GDM1 (cell line): ENCODE measurements at places on chromosomes 3 and 15.

DNA sequence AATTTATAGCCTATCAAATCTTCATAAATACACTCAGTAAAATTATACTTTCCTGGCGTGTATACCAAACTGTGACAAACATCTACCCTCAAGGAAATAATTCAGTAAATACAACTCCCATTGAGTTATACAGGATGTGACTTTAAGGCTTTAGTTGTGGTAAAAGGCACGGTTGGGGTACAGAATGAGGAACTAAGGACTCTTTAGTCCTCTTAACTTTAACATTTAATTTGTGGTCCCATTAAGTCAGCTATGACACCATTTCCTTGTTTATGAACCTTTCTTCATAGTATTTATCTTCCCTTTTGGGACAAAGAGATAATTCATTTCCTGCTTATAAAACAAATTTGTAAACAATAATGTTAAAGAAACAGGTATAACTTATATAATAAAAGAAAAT is 30.2 kb downstream of the IFT80 start:
- peak; percentile 25 for DNase-seq

DNA sequence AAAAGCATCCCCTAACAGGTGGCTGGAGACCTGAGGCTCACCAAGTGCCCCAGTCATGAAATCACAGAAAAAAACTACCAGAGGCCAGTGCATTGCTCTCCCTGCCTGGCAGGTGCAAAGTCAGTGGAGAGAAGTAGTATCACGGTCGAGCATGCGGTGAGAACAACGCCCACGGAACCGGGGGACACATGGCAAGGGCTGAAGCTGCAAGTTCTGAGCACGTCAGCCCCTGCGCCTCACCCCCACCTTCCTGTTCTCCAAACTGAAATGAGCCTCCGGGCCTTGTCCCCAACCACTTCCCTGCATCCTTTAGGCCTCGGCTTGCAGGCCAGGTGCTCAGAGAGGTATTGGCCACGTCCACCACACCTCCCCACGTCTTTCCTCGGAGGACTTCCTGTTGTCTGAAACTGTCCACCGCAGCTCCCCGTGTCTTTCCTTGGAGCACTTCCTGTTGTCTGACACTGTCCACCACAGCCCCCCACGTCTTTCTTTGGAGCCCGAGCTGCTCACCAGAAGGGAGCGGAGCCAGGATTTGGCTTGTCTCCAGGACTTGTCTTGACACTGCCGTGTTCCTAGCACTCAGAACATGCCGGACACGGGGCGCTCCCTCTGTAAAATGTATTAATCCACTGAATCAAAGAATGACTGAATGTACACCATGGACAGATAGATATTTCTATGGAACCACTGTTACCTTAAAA is 43.9 kb downstream of the NSMCE3 start:
- no peak for DNase-seq

DNA sequence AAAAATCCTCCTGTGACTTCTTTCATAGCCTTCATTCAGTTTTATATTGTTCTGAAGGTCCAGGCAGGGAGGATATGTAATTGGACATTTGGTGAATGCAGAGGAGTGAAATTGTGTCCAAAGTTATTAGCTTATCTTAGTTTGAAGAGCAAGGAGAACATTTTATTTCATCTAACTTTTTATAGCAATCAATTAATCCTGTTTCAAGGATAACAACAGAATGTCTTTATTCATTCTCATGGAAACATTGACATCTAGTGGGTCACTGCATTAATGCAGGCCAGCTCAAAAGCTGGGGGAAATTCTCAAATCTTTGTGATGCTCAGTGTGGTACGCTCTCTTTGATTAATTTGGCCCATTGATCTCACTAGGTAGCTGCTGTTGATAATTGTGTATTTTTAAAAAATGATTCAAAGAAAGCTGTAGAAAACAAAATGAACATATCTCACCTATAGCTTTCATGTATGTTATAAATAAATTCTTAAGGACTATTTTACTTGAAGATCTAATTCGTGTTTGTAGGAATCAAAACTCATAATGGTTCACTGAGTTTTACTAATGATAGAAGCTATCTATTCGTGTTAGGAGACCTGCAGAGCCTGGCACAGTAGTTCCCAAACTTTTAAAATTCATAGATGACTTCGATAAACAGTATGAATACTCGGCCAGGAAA is 150.8 kb upstream of the KCNMB2 start:
- DNase-seq = no peak

DNA sequence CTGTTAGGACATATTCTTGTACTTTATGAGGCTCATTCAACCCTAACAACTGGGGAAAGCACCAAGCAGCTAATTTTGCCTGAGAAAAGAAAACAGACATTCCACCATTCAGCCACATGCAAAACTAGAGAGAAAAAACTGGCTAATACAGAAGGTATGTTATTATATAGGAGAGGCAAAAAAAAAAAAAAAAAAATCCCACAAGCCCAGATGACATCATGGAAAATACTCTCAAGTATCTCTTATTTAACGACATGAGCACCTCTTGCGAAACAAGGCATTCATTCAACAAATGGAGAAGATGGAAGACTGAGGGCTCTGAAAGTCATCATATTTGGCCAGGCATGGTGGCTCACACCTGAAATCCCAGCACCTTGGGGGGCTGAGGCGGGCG is 61.5 kb downstream of the PRICKLE2 start:
- DNase-seq = no peak

DNA sequence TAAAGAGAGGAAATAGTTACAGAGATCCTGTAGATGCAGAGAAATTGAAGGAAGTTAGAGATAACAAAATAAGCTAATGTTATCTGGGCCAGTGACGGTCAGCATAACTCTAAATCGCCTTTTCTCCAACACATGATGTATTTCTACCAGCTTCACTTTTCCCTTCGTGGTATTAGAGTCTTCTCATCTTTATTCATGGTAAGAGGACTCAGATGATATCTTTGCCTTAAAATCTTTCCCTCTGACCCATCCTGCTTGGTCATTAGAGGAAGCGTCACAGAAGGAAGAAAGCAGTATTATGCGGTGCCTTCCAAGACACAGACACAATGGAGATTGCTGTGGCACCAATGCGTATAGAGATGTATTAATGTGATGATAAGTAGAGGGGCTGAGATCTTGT is 320.7 kb upstream of the GOLIM4 start:
- DNase-seq = no peak

- DNase-seq = no peak
Measured at GRCh38 chr3:42803414-42804105, 730 bp downstream of the HIGD1A start.

DNA sequence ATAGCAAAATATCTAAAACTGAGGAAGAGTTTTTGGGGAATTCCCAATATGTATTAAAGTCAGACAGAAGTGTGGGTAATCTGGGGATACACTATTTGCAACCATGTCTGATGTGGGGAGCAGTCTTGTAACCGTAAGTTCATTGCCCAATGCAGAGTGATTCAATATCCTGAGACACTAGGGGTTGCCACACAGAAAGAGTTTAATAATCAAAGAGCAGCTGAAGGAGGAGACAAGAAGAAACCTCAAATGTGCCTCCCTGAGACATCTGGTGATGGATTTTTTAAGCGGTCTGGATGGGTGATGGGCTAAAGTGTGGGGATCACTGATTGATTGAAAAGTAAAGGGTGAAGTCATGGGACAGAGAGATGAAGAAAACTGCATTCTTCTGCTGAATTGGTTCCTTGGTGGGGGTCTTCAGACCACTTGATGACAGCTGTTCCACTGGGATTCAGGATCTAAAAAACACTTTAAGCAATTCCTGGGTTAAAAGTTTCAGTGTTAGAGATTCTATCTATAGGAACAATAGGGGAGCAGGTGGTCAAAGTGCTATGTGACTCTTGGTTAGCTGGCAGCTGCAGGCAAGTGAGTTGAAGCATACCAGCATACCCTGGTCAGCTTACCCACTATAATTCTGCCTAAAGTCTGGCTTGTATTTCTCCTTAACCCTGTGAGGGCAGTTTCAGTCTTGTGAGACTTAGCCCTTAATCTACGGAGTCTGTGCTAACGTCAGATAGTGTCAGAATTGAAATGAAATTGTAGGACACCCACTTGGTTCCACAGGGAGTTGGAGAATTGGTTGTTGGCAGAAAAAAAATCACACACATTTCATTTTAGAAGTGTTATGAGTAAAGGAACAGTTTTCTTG is 425.9 kb upstream of the TGFBR2 start:
- DNase-seq = no peak
